ENCODE measurements at places on chromosomes 13 and 19.
A peak's percentile ranks its signal among the peaks of the same experiment; 100 is the strongest.

- DNase-seq: no peak
Observed at GRCh38 chr19:18507727-18508440, 14.0 kb downstream of the ELL start.

DNA sequence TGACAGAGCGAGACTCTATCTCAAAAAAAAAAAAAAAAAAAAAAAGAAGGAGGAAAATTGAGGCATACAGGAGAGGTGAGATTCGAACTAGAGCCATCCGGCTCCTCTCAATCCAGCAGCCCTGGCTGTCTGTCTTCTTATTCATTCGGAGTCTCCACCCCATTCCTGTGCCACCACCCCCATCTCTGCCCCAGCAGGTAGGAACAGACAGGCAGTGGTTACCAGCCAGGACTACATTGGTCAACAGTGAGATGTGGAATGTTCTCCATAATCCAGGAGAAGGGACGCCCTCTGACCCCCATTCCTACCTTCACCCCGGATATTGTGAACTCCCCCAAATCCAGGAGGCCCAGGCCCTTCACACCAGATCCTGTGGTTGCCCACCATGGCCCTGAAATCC lies 6.6 kb upstream of the S1PR2 start:
- DNase-seq: no peak

- DNase-seq: no peak
Observed at GRCh38 chr13:54965881-54966280, 1937.3 kb downstream of the OLFM4 start.

- DNase-seq: no peak
Observed at GRCh38 chr19:4583961-4584669, 24.6 kb upstream of the SEMA6B start.

DNA sequence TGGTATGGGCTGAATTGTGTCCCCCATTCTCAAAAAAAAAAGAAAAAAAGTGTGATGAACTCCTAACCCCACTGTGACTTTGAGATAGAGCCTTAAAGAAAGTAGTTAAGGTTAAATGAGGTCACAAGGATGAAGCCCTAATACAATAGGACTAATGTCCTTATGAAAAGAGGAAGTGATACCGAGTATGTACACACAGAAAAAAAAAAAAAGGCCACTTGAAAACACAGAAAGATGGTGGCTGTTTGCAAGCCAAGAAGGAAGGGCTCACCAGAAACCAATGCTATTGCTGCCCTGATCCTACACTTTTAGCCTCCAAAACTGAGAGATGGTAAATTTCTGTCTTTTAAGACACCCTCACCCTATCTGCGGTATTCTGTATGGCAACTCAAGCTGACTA lies 955.6 kb downstream of the PCDH17 start:
- peak; percentile 64 for DNase-seq

GRCh38 chr13:111973186-111973585 lies 93.8 kb upstream of the SOX1 start:
- no peak for DNase-seq

- peak; percentile 54 for DNase-seq
Observed at GRCh38 chr19:56314018-56314380, 640 bp downstream of the ZSCAN5A start.

GRCh38 chr13:113551081-113552000 lies 33.2 kb upstream of the TFDP1 start:
- no peak for DNase-seq

DNA sequence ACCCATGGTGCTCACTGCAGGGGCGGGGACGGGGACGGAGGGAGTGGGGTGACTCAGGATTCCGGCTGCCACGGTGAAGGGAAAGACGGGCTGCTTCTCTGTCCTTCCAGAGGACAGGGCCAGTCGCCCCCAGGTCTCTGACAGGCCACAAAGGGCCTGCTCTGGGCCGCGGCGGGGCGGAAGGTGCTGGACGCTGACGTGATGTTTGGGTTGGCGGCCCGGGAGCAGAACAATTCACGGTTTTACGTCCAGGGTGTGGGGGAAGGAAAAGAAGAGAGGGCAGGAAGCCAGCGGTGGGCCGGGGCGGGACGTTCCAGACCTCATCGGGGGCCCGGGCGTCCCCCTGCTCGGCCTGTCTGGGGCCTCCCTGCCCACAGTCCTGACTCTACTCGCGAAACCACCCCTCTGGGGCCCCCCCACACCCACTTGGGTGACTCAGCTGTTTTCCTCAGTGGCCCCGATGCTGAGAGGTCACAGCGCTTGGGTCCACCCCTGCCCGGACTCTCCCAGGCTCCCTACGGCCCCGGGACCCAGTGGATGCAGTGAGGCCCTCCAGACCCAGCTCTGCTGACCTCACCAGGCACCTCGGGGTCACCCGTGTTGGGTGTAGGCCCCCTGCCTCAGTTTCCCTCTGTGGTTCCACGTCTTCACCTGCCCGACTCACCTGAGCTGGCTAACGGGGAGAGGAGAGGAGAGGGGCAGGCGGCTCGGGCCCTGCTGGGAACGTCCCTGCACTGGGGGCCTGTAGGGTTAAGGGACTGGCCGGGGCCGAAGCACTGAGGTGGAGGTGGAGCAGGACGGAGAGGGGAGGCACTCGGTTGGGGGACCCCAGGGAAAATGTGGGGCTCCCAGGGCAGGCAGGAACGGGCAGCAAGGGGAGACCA lies 29.2 kb downstream of the PIP5K1C start:
- DNase-seq: peak; percentile 80

GRCh38 chr19:883661-884211 lies 9.3 kb downstream of the MED16 start:
- no peak for DNase-seq

- DNase-seq: no peak
Observed at GRCh38 chr13:52797176-52797575, 51.3 kb downstream of the PCDH8 start.

DNA sequence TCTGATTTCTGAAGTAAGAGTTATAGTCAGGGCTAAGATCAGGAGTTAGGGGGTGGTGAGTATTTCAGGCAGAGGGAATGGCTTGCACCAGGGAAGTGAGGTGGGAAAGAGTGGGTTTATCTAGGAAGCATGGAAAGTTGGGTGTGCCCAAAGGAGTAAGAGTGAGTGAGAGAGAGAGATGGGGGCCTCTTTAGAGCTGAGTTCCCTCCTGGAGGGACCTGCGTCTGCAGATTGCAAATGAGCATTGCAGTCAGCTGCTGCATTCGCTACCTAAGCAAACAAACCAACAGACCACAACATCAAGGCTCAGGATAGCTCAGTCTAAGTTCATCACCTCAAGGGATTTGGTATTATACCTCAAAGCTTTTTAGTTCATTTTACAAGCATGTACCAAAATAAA lies 405.8 kb downstream of the FGF9 start:
- no peak for DNase-seq

GRCh38 chr13:50344717-50345116 lies 329.5 kb downstream of the KCNRG start:
- no peak for DNase-seq

GRCh38 chr13:101978552-101979315 lies 423.1 kb downstream of the FGF14 start:
- DNase-seq: no peak

DNA sequence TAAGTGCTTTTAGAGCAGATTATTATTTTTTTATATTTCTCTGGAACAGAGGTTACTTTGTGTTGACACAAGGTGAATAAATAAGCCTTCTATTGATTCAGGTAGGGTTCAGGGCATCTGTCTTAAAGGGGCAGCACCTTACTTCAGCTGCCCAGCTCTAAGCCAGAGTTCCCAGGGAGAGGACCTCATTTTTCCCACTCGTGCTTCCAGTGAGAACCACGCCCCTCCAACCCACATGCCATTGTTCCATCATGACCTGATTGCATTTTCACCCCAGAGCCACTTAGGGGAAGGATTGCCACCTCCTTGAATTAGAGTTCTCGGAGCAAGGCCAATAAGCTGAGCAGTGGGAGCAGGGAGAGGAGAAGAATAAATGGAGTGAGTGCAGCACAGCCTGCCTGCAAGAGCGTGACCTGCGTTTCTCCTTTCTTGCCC lies 104.3 kb upstream of the FRY start:
- no peak for DNase-seq

DNA sequence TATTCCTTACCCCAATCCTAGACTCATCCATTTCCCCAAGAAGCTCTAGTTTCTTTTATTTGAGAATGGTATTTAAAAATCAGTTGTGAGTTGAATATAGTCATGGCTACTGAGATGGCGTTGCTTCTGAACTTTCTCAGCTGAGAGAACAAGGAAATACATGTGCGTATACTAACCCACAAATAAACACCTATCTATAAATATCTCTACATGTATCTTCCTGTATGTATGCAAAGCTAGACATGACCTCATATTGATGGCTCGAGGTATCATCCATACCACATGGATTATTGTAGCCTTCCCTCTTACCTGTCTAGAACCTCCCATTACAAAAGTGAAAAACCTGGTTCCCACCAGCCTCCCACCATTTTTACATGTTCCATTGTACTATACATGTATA lies 141.0 kb downstream of the UFM1 start:
- no peak for DNase-seq

- peak; percentile 73 for DNase-seq
Observed at GRCh38 chr19:872266-872951, 12.9 kb downstream of the CFD start.

GRCh38 chr19:52070496-52070895 lies 21.9 kb upstream of the ZNF432 start:
- no peak for DNase-seq

GRCh38 chr13:20125129-20125782 lies 35.6 kb downstream of the GJA3 start:
- DNase-seq: no peak

GRCh38 chr19:46659151-46660007 lies 1.6 kb downstream of the DACT3 start:
- DNase-seq: no peak
